Activated CD4-positive, alpha-beta memory T cell treated with anti-CD3 and anti-CD28 coated beads, Interleukin-2, amount 10 ng/mL, durations not matched to agents 7 days and 5 days (primary cell): ENCODE measurements at places on chromosomes 3 and 15. TPM values are rescaled to one million over a fixed set of nuclear protein-coding genes. Genes with fewer than 3 reads are reported as not detected.

Gene SLC22A13
- total RNA-seq, result 0.28 TPM

Gene CHRD
- not detected for total RNA-seq

Gene OSTN
- total RNA-seq, result not detected

Gene PFKFB4
- total RNA-seq, result 34.4 TPM

Gene IQCF5
- not detected for total RNA-seq

Gene TMEM212
- not detected for total RNA-seq

Gene PDE12
- 27.7 TPM for total RNA-seq

Gene OR5K2
- not detected for total RNA-seq

Gene PFN2
- 0.88 TPM for total RNA-seq

Gene VGLL3
- not detected for total RNA-seq

Gene GOLGA6A
- total RNA-seq, result not detected

Gene USP3
- total RNA-seq, result 67.9 TPM
